ENCODE measurements at places on chromosomes 2 and 18. TPM values are rescaled to one million over a fixed set of nuclear protein-coding genes. Genes with fewer than 3 reads are reported as not detected.

SRD5A2 gene
- total RNA-seq: not detected

TUBB8B gene
- 0.72 TPM for total RNA-seq

DNA sequence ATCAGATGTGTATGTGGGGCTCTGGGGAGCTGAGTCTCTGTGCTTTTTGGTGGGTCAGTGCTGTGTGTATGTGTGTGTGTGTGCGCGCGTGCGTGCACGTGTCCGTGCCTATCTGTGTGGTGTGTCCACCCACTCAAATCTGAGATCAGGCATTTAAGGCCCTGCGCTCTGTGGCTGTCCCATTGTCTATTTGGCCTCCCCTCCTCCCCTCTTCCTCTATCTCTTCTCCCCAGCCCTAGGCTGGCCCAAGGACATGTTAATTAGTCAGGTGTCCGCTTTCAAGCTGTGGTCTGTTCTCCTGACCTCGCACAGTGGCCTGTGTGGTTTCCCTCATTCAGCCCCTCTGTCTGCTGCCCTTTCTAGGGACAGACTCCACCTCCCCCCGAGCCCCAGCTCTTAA, 136.4 kb downstream of the DYSF start:
- DNase-seq: no peak

GRCh38 chr2:43268066-43268953, 41.9 kb upstream of the ZFP36L2 start:
- no peak for DNase-seq

RAMP1 gene
- 0.63 TPM for total RNA-seq

MGAT4A gene
- total RNA-seq: 3.3 TPM

LRRFIP1 gene
- total RNA-seq: 38.5 TPM

GRCh38 chr2:42274863-42275262, 86.2 kb downstream of the COX7A2L start:
- no peak for DNase-seq

IL36RN gene
- not detected for total RNA-seq

SLC35F6 gene
- total RNA-seq: 15.7 TPM

GRCh38 chr2:46236006-46236875, 61.0 kb upstream of the EPAS1 start:
- no peak for DNase-seq

- no peak for DNase-seq
These were observed 193.4 kb downstream of the FHOD3 start for GRCh38 chr18:36490897-36491296.

DCDC2C gene
- not detected for total RNA-seq

DNA sequence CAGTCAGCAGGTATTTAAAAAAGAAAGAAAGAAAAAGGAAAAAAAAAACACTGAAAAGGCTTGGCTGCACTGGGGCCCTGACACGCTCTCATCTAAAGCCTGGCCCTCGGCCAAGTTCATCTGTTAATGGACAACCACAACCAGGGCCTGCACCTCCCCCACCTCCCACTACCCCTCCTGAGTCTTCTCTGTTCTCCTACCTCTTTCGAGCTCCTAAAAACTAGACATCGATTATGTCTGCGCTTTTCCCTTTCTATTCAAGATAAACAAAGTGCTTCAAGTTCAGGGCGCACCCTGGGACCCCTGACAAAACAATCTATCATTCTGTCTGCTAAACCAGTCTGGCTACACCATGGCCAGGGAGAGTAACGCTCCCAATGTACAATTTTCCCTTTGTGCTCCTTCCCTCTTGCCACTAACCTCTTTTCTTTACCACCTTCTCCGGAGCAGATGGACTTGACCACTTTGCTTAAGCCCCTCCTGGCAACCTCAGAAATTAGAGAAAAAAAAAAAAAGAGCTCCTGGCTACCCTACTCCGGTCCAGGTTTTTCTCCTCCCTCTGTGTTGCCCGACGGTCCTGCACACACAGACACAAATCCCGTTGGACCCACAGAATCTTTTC, 22.7 kb downstream of the BCL11A start:
- DNase-seq: no peak

DNA sequence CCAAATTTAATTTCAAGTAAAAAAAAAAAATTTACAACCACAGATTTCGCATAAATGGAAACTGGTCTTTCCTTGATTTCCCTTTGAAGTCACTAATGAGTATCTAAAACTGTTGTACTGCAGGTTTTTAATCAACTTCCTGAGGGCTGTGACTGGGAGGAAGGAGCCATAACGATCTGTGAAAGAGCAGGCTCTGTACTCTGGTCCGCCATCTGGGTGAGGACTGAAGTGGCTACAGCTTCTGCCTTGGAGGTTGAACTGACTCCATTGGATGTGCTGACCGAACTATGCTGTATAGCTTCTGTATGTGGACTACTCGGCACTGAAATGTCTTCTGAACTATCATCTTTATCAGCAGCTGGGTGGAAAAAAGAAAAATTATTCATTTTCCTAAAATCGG, 69.3 kb upstream of the CHN1 start:
- DNase-seq: peak; percentile 31

DNA sequence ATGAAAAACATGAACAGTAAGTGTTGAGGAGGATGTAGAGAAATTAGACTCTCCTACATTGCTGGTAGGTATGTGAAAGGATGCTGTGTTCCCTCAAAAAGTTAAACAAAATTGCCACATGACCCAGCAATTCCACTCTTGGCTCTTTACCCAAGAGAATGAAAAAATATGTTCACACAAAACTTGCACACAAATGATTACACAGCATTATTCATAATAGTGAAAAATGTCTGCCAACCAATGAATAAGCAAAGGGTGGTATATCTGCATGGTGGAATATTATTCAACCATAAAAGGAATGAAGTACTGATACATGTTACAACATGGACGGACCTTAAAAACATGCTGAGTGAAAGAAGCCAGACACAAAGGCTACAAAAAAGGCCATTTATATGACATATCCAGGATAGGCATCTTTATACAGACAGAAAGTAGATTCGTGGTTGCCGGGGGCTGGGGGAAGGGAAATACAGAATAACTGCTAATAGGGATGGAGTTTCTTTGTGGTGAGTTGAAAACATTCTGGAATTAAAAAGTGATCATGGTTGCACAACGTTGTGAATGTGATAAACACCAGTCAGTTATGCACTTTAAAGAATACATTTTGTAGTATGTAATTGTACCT, 85.4 kb upstream of the MYO3B start:
- DNase-seq: no peak

DNA sequence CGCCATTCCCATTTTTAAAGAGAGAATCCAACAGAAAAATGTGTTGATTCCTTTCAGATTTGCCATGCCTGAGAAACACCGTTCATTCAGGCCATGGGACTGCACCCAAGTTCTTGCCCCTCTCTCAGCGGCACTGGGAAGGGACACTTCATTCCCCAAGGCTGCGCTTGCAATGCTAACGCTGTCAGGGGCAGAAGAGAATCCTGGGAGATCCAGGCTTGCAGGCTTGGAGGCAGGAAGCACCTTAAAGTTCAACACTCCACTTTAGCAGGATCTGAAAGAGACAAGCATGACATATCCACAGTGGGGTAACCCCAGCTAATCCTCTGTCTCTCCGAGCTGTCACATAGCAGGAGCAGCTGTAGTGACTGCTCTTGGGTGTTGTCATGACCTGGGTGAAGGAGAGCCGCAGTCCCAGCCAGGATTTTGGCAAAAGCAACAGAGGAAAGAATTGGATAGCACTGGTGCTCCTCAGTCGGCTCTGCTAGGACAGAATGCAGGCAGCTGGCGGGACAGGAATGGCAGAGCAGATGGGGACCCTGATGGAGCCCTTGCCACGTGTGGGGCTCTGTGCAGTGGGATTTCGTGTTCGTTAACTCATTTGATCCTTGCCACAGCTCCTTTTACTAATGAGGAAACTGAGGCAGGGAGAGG, 22.0 kb upstream of the ODC1 start:
- no peak for DNase-seq

DNAH6 gene
- total RNA-seq: 0.09 TPM

LCT gene
- 0.04 TPM for total RNA-seq

DNA sequence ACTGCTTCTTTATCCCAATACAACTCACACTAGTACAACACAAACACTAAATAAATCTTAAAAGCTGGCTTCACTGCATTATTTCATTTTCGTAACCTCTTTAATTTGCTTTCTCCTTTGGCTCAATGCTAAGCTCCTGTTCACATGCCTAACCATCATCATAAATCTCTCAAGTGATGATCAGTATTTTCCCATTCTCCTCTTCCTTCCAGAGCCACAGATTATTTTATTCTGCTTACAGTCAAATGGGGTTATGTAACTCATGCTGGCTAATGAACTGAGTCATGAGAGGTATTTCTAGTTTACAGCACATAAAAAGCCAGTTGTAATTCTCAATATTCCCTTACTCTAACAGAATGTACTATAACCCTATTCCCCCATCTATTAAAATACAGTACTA, 350.4 kb upstream of the ZC3H15 start:
- no peak for DNase-seq

GRCh38 chr2:52594026-52594425, 1173.6 kb upstream of the CHAC2 start:
- no peak for DNase-seq

- no peak for DNase-seq
These were observed 18.8 kb upstream of the FN1 start for GRCh38 chr2:215454519-215455246.

GRCh38 chr18:67260841-67261240, 255.7 kb downstream of the DSEL start:
- no peak for DNase-seq

PLEKHM3 gene
- 7.3 TPM for total RNA-seq

TMEM127 gene
- total RNA-seq: 30.1 TPM

GRCh38 chr18:56021136-56021808, 433.3 kb upstream of the TCF4 start:
- DNase-seq: no peak

NEDD4L gene
- 76.3 TPM for total RNA-seq

TMEM182 gene
- 3.6 TPM for total RNA-seq

ICOS gene
- total RNA-seq: not detected

DNA sequence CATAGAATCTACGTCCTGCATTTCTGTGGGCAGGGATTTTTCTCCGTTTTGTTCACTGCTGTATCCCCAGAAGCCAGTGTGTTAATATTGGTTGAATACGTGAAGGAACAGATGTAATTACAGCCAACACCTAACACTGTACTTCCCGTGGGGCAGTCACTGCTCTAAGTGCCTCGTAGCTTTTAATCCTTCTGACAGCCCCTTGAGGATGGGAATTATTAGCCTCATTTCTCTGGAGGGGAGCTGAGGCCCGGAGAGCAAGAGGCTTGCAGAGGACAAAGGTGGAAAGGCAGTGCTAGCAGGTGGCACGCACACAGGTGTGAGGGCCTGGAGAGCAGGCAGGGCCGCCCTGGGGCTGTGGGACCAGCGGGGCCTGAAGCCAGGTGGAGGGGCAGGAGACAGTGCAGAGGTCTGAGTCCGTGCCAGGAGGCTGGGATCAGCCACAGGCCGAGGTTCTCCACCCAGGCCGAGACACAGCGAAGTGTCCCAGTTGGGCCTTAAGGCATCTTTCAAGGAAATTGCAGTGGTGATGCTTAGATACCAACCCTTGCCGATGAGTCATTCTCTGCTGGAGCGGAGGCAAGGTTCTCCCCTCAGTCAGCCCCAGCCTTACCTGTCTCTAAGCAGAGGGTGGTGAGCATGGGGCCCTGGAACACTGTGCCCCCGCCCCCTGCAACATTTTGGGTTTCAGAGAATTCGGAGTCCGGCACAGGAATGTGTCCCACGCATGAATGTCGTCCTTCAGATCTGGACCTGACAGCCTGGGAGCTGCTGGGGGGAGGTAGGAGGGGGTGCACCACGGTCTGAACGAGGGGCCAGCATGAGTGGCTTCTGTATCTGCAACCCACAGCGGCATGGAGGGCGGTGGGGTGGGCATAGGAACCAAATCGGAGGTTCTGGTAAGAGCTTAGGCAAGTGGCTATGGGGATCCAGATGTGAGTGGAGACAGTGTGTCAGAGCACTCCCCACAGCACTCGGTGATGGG, 122.6 kb downstream of the GBX2 start:
- DNase-seq: no peak

- no peak for DNase-seq
These were observed 96.9 kb upstream of the NEDD4L start for GRCh38 chr18:57947117-57947516.

NT5C1B gene
- not detected for total RNA-seq

DNA sequence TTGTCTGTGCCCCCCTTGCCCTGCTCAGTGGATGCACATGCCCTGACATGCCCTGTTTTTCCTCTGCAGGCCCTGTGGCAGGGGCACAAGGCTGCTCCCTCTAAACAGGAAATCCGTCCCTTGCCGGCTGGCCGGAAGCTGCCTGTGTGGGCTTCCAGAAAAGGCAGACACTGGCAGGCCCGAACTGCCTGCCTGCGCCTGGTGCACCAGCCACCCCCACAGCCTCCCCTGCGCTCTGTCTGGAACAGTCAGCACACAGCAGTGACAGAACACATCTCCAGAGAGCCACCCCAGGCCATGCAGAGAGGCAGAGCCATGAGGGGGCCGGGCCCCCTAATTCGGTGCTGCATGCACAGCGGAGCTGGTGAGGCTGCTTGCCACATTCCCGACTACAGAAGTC, 33.5 kb downstream of the LOXHD1 start:
- DNase-seq: no peak

DNA sequence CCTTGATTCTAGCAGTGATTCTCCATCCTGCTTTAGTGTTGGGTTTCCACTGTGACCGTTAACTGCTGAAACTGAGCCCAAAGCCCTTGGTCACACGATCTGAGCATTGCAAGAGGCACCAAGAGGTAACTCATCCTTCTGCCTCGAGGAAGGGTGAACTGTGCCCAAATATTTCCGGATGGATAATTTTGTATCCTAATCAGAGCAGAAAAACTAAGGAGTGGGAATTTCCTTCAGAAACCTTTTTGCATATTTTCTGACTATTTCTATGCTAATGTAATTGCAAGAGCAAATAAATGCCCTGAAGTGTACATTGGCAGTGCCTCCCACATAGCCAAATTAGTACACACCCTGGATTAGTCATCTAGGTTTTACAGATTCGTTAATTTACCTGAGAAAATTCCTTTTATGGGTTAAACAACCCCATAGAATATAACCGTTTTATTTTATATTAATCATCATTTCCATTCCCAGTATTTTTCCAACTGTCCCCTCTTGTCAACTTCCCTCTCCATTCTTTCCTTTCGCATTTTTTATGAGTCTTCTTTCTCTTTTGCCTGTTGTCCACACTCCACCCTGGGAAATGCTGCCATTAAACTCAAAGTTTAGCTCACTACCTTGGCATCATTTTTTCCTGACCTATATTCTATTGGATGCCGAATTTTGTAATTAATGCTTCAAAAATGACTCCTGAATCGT, 31.7 kb upstream of the COBLL1 start:
- DNase-seq: no peak
